ENCODE measurements at places on chromosomes 11 and 22.

GRCh38 chr11:3143136-3143880 is 21.8 kb downstream of the OSBPL5 start:
- DNase-seq = no peak

- no peak for DNase-seq
Observed at GRCh38 chr11:133526790-133527189, 5.5 kb downstream of the OPCML start.

DNA sequence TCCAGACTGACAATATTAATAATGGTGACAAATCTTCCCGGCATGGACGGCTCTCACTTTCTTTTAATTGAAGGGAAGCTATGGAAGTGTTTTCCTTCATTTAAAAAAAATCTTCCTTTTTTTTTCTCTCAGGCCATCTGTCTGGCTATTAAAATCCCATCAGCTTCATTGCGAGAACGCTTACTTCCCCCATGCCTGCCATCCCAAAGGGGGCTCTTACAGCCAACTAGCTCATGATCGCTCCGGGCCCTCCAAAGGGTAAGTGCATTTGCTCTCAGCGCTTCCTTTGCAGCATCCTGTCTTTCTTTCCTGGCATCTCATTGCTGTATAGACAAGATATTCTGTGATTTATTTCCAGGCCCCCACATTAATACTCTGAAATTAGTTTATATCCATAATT is 20.7 kb downstream of the CACNG2 start:
- no peak for DNase-seq

DNA sequence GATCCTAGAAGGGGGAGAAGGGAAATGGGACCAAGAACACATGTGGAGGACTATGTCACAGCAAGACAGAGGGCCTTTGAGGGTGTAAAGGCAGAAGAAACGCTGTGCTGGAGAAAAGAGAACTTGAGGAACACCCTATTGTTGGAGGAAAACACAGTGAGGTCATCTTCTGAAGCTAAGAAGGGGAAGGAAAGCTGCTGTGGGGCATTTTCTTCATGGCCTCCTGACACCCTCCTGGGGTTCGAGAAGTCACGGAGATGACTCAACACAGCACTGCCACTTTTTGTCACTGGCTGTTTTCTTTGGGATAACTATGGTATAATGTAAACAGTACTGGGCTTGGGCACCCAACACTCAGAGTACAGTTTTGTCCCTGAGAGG is 492.6 kb upstream of the CADM1 start:
- DNase-seq = no peak

GRCh38 chr22:19122752-19123492 is 710 bp upstream of the DGCR2 start:
- no peak for DNase-seq

- DNase-seq = no peak
Observed at GRCh38 chr11:132119573-132119972, 749.2 kb downstream of the NTM start.

Data from HL-60 (cell line).